ENCODE measurements at places on chromosomes 16 and 17.

DNA sequence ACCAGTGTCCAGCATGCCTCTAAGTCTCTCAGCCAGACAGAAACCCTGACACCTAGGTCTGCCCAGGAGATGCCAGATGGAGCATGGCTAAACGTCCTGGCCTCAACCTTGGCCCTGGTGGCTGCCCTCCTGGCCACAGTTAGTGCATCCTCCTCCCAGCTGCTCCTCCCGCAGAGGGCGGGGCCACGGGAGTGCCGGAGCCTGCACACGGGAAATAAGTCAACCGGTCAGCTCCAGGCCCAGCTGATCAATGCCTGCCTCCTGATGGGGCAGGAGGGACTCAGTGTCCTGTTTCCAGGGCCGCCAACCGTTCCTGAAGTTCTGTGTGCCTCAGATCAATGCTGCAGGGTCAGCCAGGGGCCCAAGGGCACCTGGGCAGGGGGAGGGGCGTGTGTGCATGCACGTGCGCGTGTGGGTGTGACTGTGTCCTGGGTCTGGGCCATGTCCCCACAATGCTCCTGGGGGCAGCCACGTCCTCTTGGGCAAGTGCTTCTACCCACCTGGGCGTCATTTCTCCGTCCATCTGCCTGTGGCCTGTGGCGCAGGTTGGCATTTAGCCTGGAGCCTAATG is 4.6 kb upstream of the KCNJ12 start:
- DNase-seq = no peak

GRCh38 chr17:79290726-79291125 is 216.1 kb downstream of the ENGASE start:
- no peak for DNase-seq

GRCh38 chr17:73071066-73071999 is 21.2 kb downstream of the SLC39A11 start:
- DNase-seq = no peak

DNA sequence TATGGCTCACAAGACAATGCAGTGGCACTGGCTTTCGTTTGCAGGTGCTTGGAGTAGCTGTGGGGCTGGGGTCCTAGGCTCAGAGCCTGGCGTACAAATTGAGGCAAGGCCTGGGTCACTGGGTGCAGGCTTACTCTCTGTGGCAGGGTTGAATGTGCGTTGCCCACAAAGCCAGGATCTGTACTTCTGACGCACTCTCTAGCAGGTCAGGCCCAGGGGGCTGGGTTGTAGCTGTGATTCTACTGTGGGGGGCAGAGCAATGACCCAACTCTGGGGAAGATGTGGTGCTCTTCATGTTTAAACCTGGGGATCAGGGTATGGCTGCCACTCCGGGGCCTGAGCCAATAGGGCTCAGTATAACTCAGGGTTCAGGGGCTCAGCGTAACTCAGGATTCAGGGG is 6.4 kb upstream of the PRSS21 start:
- DNase-seq = peak; percentile 43

DNA sequence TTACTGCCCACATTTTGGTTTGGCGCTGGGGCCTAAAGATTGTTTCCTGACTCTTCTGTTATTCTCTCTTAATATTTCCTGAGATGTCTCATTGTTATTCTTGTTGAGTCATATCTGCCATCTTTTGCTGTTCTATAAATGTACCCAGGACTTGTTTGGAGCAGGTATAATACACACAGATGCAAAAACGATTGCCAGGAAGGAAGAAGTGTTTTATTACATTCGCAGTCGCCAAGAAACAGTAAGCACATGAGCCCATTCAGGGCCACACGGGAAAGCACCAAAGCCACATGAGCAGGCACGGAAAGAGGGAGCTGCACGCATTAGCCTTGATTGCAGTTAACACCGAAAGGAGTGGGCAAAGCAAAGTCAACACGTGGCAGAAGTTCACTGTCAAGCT is 70.2 kb downstream of the ARHGAP44 start:
- no peak for DNase-seq

GRCh38 chr16:83835586-83836566 is 28.1 kb downstream of the HSBP1 start:
- DNase-seq = no peak

DNA sequence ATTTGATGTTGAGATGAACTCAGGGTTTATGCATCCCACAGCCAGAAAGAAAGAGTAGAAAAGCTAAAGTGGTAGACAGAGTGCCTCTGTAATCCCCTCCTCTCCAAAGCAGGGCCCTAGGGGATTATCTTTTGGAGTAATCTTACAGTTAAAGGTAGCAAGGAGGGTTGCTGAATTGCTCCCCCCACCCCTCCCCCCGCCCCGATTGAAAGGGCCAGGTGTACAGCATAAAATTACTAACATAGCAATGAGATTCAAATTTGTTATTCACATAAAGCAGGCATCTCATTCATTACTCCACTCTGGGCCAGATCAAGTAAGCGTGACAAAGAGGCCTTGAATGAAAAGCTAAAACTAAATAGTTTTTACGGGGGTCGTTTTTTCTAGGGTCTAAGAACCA is 72.7 kb downstream of the STH start:
- DNase-seq = no peak

DNA sequence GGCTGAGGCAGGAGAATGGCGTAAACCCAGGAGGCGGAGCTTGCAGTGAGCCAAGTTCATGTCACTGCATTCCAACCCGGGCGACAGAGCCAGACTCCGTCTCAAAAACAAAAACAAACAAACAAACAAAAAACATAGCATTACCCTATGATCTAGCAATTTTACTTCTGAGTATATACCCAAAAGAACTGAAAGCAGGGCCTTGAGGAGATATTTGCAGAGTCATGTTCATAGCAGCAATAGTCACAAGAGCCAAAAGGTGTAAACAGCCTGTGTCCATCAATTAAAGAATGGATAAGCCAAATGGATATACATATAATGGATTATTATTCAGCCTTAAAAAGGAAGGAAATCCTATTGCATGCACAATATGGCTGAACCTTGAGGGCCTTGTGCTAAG is 63.1 kb downstream of the TOM1L2 start:
- no peak for DNase-seq

- DNase-seq = no peak
Measured at GRCh38 chr17:9120471-9120870, 99.2 kb downstream of the NTN1 start.

DNA sequence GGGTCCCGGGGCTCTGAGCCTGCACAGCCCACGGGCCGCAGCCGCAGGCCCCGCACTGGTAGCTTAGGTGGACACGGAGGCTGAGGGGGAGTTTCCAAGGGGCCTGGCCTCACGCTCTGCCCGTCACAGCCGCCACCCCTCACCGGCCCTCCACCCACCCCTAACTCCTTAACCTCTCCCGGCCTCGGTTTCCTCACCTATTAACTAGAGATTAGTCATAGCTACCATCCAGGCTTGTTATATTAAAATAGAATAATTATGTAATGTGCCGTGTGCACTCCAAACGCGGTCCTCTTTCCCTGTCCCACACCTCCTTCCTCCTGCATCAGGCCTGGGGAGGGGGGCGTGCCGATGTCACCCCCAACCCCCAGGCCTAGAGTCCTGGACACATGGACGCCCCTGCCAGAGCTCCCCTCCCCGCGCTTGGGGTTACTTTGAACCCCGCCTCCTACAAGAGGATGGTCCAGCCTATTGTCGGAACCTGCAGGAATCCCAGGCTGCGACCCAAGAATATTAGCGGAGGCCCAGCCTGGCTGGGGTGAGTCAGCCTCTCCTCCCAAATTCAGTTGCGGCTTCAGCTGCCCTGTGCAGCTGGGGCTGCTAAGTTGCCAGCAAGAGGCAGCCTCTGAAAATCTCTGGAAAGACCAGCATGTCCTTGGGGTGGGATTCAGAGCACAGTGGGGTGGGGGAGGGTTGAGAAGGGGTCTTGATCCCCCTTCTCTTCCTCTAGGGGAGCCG is 17.3 kb downstream of the SOCS3 start:
- DNase-seq = peak; percentile 77

GRCh38 chr17:9644910-9645751 is at the start of gene USP43:
USP43 (plus strand) TSS chr17:9645517; CDS start chr17:9645633, 116 bp downstream.
- peak; percentile 94 for DNase-seq

GRCh38 chr17:62626719-62627218 is 701 bp upstream of the MRC2 start:
- no peak for DNase-seq

GRCh38 chr17:75113798-75114551 is 4.2 kb downstream of the ARMC7 start:
- DNase-seq = peak; percentile 96

GRCh38 chr16:3698941-3699340 is 18.4 kb downstream of the TRAP1 start:
- DNase-seq = no peak

GRCh38 chr17:82489851-82490511 is 29.6 kb upstream of the FOXK2 start:
- no peak for DNase-seq

- DNase-seq = no peak
Measured at GRCh38 chr17:77769215-77769614, 189.3 kb upstream of the TNRC6C start.

DNA sequence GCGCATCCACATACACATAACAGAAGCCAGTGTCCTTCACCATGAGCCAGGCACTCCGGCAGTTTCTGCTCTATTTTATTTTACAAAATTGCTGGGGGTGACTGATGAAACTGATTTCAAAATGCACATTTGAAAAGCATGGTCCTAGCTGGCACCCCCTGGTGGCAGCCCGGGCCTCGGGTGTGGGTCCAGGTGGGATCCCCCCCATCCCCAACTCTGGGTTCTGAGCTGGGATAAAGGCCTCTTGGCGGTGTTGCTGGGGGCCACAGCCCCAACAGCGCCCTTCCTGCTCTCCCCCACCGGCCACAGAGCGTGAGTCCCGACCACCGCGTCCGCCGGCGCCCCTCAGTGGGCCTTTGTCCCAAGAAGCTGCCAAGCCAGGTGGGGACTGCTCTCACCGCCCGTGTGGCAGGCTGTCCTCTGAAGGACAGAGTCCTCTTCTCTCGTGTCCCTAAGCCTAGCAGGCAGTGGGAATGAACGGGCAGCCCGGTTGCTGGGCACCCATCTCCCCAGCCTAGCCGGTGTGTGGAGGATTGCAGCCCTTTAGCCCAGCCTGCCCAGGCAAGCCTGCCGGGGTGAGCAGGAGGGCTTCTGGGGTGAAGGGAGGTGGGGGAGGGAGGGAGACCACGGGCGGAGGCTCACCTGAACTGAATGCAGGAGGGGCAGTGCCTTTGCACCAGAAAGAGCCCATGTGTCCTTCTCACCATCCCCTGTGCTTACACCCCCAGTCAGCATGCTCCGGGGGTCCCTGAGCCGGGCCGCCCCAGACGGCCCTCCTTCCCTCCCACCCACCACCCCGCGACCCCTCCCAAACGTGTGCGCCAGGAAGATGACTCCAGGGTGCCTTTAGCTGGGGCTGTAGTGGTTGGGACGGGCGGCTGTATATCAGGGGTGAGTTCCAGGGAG is 898 bp downstream of the SNAI3 start:
- no peak for DNase-seq

- DNase-seq = peak; percentile 83
Measured at GRCh38 chr17:8326511-8327302, 12.9 kb upstream of the ODF4 start.

DNA sequence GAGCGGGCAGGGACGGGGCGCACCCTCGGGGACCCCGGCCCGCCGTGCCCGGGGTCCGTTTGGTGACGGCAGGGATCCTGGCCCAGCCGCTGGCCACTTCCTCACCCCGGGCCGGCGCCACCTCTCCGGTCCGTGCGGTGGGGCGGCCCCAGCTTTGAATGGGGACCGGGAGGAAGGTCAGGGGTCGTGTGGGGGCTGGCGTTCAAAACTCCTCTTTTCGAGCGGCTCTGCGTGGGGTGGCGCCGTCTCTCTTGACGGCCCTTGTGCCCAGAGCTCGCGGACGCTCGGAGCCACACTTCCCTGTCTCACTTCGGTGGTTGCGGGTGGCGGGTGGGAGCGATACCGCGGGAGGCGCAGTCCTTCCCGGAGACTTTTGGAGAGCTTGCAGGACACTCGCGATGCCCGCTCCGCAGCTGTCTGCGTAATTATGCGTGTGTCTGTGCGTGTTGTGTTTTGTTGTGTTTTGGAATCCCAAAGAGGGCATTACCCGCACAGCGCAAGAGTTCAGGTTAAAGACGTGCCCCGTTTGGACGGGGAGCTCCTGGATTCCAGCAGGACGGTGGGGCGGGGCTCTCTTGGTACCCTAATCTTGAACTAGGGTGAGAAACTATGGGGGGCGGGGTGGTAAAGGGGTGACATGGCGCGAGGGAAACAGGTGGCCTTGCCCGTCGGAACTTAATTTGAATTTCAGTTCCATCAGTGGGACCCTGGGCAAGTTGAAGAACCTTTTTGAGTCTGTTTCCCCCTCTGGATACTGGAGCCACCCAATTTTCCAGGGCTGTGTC is 637 bp downstream of the PLCG2 start:
- DNase-seq = no peak

DNA sequence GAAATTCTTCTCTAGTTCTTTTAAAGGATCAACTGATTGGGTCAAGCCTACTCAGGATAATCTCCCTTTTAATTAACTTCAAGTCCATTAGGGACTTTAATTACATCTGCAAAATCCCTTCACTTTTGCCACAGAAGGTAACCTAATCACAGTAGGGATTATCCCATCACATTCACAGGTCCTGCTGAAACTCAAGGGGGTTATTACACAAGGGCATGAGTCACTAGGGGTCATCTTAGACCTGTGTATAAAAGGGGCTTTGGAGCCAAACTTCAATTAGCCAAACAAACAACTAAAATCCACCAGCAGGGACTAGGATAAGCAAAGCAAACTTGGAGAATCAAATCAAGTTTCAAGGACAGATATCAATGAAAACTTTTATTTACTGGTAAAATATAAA is 19.4 kb downstream of the CIAPIN1 start:
- no peak for DNase-seq

DNA sequence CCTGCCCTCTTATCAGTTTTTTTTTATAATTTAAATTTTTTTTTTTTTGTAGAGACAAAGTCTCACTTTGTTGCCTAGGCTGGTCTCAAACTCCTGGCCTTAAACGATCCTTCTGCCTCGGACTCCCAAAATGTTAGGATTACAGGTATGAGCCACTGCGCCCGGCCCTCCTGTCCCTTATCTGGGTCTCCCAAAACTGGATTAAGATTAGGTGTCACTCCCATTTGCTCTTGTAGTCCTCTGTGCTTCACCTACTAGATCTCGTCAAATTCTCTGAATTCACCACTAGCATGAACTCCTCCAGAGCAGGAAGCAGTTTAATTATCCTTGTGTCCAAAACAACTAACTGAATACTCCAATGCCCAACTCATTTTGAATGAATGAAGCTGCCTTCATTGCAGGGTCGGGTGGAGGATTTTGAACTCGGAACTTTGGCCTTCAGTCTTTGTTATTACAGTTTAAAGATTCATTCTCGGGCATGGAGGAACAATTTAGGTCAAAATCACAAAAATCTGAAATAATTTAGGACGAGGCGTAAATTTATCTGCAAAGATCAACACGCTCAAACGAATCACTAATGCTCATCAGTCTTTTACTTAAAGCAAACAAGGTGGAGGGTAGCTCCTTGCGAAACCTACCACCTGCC is 802 bp upstream of the ATXN2L start:
- no peak for DNase-seq

DNA sequence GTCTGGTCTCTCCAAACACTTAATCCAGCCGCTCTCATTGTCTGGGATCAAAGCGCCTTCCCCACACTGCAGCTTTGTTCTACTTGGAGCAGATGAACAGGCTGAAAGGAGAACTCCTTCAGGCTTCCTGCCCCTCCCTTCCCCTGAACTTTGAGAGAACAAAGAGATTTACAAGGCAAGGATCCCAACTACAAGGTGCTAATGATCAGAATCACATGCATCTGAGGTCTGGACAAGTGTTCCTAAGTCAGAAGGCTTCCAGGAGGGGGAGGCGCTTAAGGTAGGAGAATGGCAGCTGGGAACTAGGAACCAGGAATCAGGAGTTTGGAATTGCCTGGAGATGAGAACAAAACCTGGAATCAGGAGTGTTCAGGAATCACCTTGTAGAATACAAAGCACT is 606.3 kb upstream of the CDH11 start:
- DNase-seq = peak; percentile 95
